ENCODE measurements at places on chromosomes 6 and 20.
A peak's percentile ranks its signal among the peaks of the same experiment; 100 is the strongest.

GRCh38 chr20:40486297-40486696 lies 202.7 kb downstream of the MAFB start:
- DNase-seq: no peak

GRCh38 chr6:31903957-31904356 lies 2.1 kb upstream of the ZBTB12 start:
- DNase-seq: no peak

DNA sequence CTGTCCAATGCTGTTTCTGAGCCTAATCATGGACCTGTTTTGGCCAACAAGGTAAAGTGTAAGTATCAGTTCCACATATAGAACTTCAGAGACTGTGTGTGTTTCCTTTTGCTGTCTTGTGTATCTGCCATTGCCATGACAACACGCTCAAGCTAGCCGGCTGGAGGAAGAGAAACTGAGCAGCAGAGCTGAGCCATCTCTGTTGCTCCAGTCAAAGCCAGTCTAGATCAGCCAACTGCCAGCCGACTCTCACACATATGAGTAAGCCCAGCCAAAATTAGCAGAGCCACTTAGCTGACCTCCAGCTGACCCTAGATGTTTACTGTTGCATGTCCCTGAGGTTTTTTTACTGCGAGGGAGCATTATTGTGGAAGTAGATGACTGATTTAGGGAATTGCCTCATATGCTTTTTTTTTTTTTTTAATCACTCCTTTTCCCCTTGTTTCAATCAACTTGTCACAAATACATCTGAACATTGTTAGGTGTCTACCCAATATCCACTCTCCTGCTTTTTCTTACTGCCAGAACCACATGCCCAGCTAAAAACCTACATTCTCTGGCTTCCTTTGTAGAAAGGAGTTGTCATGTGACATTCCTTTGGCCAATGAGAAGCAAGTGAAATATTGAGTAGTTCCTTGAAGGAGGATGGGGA lies 304.3 kb upstream of the SUPT3H start:
- DNase-seq: no peak

- DNase-seq: peak; percentile 9
Observed at GRCh38 chr6:144036064-144036834, 28.2 kb upstream of the PLAGL1 start.

- DNase-seq: no peak
Observed at GRCh38 chr20:36744764-36745191, 1.1 kb downstream of the NDRG3 start.

Data from neuronal stem cell (in vitro differentiated cells).